Putamen (tissue), 1 donor: ENCODE measurements at places on chromosomes 4 and X.
A peak's percentile ranks its signal among the peaks of the same experiment; 100 is the strongest.

GRCh38 chrX:155333544-155334100, 792 bp downstream of the CLIC2 start:
- no peak for DNase-seq

DNA sequence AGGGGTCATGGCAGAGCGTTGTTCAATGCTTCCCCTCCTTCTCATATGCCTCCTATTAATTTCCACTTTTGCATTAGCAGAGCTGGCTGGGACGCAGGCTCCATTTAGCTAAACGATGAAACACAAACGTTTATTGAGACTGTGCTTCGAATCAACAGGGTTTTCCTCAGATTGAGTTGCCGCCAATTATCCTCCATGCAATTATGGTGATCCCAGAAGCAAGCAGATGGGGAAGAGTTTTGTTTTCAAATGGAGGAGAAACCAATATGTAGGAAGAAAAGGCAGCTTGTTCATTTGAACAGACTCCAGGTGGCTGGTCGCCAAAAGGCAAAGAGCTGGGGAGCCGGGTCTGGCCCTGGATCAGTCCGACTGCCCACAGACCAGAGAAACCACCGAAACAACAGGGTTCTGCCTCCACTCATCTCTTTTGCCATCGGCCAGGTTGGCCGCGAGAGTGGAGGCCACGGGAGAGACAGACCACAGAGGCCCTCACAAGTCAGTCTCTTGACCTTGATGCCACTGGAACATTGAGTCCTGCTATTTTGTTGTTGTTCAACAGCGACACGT, 184.8 kb downstream of the GBA3 start:
- no peak for DNase-seq

DNA sequence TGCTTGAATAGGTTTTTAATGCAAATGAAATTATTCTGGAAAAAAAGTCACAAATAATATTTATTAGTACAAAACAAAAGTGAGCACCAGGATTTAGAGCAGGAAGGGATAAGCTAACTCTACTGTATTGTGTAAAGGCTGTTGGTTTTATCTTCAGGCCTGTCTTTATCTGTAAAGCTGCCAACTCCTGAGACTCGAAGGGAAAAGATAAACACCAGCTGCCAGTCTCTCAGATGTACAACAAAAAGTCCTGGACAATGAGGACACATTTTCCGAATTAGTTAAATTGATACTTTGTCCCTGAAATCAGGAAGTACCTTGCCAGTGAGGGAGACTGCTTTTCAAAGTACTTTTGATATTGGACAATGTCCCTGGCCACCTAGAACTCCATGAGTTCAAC, 8.8 kb downstream of the DDX60 start:
- DNase-seq, result no peak

GRCh38 chr4:163620738-163621137, 126.2 kb downstream of the TMA16 start:
- DNase-seq, result no peak

GRCh38 chr4:189530848-189531247, 409.8 kb upstream of the FRG1 start:
- no peak for DNase-seq

DNA sequence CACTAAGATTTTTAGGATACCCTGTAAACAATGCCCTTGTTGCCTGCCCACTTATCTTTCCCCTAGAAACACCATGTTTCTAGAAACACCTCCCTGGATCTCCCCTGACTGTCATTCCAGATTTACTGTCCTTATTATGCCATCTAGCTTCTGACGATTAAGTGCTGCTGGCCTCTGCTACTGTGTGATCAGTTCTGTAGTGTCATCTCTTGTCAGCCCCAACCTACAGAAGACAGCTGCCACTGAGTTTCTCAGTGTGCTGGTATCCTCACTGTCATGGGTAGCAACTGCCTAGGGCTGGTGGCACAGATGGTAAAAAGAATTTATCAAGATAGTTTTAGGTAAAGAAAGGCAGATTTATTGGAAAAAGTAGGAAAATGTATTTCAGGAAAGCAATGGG, 68.7 kb upstream of the WWC2 start:
- DNase-seq, result no peak

GRCh38 chrX:129593137-129593536, 53.1 kb downstream of the OCRL start:
- DNase-seq, result no peak

- DNase-seq, result no peak
These were observed 81.5 kb downstream of the FTHL17 start for GRCh38 chrX:30990361-30990760.

DNA sequence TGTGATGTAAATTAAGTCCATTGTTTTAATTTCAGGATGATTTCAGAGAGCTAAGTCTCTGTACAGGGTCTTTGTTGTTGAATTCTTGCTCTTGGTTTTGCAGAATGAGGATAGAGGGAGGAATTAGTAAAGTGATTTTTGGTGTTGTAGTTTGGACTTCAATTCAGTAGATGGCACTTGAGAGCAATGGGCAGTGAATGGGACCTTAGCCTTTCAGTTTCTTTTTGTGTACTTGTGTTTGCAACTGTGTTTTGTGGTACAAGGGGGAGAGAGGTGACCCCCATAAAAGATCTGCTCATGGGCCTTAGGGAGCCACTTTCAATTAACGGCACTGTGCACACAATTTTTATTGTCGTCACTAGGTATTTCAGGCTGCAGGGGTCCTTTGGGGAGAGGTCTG, 340.0 kb downstream of the DCAF12L2 start:
- no peak for DNase-seq

DNA sequence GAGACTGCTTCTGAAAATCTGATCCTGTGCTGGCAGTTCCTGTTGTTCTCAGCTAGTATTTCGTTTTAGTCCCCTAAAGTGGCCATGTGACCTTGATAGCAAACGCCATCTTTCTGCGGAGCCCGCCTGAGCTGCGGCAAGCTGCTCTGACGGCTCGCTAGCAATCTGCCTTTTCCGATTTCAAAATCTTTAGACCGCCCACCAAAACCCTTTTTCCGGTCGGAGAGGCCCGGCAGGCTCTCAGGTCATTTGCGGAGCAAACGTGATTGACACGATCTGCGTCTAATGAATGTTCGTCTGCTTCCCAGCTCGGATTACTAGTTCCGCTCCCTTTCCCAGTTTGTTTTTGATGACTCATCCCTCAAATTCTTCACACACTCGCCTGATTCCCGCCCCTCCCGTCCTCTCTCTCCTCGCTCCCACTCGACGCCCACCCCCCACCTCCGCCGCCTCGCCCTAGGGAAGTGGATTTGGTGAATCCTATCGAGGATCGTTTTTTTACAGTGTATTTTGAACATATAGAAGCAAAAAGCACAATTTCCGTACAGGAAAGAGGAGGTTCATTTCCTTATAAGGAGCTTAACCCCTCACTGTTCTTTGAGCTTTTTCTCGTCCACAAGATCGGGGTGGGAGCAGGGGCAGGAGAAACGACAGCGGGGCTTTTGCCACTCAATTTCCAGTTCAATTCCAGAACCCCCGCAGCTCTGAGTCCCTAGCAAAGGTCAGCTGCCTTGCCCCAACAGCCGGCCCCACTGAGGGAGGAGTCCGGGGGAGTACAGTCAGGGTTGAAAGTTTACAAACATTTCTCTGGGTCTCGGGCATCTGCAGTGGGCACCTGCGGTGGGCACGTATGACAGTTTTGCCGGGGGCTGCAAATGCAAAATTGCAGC, 37.5 kb downstream of the NLGN3 start:
- DNase-seq, result peak; percentile 93

DNA sequence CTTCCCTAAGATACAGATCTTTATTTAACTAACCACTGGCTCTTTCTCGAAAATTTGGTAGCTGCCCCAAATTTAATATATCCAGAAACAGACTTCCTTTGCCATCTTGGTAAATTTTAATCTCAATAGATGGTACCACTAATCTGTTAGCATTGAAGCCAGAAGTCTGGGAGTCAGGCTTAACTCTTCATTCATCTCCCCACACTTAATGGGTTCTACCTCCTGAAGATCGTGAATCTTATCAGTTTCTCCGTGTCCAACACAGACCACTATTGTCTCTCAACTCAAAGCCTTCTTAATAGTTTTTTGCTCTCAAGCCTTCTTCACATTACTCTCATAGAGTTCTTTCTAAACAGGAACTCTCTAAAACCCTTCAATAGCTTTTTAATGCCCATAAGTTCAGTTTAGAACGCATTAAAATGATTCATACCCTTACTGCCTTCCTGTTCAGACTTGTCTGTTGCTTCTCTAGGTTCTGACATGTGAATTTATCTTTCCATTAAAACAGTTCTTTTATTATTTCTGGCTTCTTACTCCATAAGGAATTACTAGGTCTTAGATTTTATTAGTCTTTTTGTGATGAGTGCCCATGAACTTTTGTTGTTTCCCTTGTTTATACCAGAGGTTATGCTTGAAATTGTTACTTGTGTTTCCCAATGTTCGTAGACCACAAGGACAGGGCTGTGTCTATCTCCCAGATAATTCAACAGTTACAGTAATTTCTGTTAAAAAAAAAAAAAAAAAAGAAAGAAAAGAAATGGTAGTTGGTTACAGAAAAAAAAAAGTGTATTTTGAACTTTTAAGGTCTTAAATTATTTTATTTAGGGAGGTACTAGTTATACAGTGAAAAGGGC, 54.7 kb downstream of the SMARCAD1 start:
- DNase-seq, result no peak

DNA sequence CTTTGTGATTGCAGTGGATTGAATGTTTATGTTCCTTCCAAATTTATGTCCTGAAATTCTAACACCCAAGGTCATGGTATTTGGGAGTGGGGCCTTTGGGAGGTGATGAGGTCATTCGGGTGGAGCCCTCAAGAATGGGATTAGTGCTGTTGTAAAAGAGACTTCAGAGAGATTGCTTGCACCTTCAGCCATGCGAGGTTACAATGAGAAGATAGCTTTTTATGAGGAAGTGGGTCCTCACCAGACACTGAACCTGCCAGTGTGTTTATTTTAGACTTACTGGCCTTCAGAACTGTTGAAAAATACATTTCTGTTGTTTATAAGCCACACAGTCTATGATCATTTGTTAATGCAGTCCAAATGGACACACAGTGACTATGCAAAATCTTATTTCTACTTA, 161.0 kb upstream of the GPRIN3 start:
- DNase-seq, result no peak

GRCh38 chr4:10131202-10131601, 14.6 kb upstream of the WDR1 start:
- DNase-seq, result no peak

- DNase-seq, result no peak
These were observed 350.3 kb downstream of the ZIC3 start for GRCh38 chrX:137916090-137916746.

- no peak for DNase-seq
These were observed 148.9 kb upstream of the GALNT7 start for GRCh38 chr4:173019664-173020063.

DNA sequence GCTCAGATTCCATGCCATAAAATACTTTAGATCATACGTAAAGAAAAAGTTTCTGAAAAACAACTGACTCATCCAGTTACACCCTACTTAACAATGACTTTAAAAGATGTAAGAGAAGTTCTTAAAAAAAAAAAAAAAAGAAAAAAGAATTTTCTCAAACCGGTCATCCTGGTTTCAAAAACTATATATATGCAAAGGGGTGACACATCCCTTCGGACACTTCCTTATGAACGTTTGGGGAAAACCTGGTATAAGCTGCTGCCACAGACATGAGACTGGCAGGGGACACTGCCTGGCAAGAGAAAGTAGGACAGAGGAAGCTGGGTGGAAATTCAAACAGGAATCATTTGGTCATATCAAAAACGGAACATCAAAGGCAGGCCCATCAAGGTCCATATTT, 81.2 kb upstream of the PRSS48 start:
- no peak for DNase-seq

DNA sequence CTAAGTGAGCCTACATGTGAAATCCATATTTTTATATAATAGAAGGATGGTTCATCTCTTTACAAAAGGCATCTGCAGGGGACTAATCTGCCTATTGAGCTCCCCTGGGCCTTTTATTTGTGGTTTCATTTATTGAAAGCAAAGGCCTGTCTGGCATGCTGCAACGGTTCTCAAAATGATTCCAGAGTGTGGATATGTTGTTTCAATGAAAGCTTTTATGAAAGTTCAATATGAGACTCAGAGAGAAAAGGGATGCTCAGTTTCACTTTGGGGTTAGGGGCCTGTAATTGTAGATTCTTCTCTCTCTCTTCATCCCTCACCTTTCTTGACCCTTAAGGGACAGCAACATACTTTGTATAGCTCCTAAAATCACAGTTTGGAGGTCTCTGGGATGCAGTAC, 204.2 kb upstream of the CASK start:
- DNase-seq, result no peak

- DNase-seq, result no peak
These were observed 16.3 kb downstream of the RTL5 start for GRCh38 chrX:72115380-72115779.

GRCh38 chr4:107714256-107714655, 5.8 kb downstream of the PAPSS1 start:
- no peak for DNase-seq

DNA sequence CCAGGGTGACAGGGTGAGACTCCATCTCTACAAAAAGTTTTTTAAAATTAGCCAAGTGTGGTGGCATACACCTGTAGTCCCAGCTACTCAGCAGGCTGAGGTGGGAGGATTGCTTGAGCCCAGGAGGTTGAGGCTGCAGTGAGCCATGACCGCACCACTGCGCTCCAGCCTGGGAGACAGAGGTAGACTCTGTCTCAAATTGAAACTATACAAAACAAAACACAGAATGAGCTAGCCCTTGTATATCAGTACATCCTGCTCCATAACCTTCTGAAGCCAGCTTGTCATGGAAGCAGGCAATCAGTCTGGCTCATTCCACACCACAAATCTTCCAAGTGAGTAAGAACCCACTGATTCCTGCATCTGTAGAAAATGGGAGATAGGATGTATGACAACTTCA, 49.0 kb downstream of the CD99L2 start:
- DNase-seq, result no peak

GRCh38 chrX:45126158-45126557, 74.5 kb downstream of the DIPK2B start:
- no peak for DNase-seq

GRCh38 chr4:6050551-6050950, 32.3 kb upstream of the C4orf50 start:
- DNase-seq, result no peak

- DNase-seq, result no peak
These were observed 13.5 kb downstream of the PRKX start for GRCh38 chrX:3699821-3700381.
